ENCODE measurements at places on chromosomes 12 and 14.

DNA sequence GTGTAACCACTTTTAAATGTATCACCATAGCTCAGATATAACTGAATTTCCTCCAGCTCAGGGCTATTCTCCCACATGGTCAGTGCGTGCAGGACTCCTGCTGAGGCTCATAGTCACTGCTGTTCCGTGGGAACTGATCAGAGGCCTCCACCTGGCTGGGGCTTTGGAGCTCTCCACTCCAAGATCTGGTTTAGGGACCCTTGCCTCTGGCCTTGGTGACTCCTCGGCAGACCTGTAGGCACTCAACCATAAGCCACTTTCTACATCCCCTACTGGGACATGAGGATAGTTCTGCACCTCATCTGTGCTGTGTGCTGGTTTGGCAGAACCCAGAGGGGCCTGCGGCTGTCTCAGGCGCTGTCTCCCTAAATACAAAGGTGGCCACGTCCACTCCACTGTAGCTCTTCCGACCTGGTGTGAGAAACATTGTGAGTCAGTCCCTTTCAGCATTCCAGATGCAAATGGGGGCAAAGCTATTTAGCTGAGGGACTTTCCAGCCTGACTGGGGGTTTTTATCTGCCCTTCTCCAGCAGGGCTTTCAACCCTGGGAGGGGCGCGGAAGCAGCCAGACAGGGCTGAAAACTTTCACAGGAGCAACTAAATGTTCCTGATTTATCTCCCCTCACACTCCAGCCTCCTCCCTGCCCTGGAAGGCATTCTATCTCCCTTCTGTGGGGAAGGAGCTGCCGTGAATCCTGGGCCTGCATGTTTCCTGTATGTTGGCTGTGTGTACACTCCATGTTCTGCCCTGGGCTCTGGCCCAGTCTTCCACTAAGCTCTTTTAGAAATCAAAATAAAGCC, 218.3 kb upstream of the DAAM1 start:
- DNase-seq: no peak

DNA sequence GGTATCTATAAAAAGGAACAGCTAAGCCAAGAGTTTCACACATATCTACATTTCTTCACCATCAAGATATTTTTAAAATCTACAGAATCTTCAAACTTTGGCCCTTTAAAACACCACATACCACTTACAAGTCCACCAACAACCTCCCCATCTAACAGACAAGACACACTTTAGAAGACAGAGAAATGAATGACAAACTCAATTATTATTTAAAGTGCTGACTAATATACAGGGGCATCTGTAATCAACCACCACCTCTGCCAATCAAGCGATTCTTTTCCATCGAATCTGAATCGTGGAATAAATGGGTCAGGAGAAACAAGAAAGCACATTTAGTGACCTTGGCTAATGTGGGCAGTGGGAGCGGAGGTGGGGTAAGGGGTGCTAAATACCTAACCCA, 7.7 kb downstream of the SETD3 start:
- no peak for DNase-seq

GRCh38 chr14:56299306-56299984, 181.2 kb downstream of the PELI2 start:
- no peak for DNase-seq

GRCh38 chr14:55249423-55249822, 21.8 kb upstream of the FBXO34 start:
- DNase-seq: no peak

GRCh38 chr14:28651148-28651547, 115.4 kb upstream of the FOXG1 start:
- no peak for DNase-seq

DNA sequence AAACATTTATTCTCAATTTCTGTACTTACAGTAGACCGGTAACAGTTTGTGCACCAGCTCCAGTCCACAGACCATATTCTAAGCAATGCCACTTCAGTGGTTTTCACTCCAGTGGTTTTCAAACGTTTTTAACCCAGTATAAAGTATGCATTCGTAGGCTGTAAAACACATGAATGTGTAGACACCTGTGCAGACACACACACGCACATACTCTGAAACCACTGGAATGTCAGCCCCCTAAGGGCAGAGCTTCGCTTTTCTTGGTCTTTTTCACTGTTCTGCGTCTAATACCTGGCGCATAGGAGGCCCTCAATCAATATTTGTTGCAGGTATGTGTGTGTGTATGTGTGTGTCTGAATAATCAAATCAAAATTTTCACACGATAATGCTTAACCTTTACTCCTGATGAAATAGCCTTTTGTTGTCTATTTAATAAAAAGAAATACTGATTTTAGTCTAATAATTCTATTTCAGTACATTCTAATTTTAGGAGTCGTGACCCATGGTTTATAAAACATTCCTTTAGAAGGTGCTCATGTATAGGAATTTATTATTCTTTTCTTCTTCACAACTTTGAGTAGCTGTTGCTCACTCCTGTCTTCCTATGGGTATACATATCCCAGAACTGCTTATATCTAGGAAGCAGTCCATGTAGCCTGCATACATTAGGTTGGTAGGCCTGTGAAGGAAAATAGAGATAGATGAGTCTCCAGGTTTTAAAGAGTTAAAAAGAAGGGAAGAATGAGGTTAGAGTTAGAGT, 73.6 kb upstream of the REP15 start:
- no peak for DNase-seq

- DNase-seq: no peak
Measured at GRCh38 chr12:108078428-108078827, 50.7 kb upstream of the WSCD2 start.

GRCh38 chr12:125283521-125283920, 218.3 kb downstream of the AACS start:
- DNase-seq: no peak

DNA sequence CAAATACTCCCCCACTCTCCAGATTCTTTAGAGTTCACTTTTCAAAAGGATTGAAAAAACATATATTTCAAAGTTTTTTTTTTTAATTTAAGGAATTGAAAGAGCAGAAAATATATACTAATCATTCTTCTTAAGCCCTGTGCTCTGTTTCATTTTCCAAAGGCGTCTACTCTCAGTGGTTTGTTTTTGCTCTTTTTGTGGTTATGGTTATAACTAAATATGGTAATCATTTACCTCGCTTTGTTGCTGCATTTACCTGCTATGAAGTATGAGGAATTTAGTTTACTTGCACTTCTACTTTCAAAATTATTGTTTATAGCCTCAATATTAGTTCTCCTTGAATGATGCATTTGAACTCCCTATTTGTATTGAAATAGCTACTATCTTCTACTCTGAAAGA, 55.9 kb upstream of the LRRK2 start:
- no peak for DNase-seq

DNA sequence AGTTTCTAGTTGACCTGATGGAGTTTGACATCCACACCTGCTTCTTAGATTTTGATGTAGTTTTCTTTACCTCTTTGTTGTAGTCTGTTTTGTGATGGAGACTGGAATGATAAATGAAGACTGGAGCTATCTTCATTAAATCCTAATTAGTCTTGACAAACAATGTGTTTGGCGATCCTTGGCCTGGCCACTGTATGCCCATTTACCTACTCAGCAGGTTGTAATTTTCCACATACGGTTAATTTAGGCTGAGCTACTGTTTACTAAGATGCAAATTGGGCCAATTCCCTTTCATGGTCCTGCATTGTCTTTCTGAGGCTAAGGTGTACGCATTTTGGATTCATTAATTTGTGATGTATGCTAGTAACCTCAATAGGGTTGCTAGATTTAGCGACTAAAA, at the start of gene TAS2R7:
Gene TAS2R7 (minus strand): TSS at position 41 of the 400 bp plus-strand sequence. CDS start 57 bp downstream, outside the sequence.
- no peak for DNase-seq

DNA sequence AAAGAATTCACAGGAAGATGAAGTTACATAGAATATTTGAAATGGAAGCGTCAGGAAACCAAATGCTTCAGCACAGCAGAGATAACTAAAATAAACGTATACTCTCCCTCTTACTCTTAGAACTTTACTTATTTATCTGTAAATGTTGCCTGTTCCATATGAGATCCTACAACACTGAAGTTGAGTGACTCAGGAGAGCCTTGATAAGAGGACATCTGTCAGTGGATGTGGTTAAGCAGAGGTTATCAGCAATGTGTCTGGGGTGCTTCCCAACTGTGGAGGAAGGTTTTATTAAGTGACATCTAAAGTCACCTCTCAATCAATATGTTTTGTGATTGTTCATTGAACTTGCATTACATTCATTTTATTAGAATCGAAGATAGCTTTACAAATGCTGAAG, 81.9 kb downstream of the NEDD1 start:
- DNase-seq: no peak

DNA sequence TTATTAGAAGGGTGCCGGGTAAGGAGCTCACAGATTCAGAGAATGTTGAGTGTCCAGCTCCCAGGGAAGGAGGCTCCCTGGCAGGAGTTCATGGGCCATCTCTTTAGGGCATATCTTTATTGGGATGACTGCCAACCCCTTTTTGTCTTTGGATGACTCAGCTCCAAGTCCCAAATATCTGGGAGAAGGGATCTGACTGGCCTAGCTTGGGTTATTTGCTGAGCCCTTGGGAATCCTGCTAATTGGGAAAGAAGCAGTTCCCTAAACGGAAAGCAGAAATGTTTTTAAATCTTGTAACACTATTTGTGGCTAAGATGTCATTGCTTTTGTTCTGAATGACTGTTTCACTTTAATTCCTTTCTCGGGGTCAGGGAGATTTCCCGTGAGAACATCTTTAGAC, 12.6 kb downstream of the DDX55 start:
- DNase-seq: no peak

DNA sequence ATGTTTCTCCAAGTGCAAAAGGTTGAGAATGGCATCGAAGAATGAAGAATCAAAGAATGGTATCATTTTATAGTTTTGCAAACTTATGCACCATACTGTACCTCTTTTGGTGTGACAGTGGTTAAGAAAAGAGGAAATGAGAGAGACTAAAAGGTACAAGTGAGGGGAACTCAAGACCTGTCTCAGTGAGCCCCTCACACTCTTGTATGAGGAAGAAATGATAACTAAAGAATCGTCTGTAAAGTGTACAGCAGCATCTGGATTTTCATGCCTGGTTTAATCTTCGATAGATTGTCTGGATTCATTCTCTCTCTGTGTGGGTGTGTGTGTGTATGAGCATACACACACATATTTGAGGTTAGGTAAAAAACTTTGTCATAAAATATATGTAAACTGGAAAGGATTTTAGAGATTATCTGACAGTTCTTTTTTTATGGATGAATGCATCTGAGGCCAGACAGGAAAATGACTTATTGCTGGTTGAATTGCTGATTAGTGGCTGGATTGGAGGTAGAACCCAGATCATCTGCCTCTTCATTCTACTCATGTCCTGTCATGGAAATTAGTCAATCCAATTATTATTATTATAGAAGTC, 16.0 kb upstream of the SLC38A2 start:
- no peak for DNase-seq

DNA sequence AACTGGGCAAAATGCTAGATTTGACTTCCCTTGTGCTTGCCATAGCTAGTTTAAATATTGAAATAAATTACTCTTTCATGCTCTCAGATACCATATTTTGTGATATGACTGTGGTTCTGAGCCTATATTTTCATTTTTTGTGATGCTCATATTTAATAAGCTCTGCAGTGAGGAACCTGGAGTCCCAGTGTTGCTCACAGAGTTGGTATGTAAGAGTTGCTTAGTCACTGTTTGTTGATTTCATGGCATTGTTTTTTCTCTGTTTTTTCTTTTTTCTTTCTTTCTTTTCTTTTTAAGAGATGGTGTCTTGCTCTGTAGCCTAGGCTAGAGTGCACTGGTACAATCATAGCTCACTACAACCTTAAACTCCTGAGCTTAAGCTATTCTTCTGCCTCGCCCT, 750.5 kb upstream of the TMEM132C start:
- no peak for DNase-seq

DNA sequence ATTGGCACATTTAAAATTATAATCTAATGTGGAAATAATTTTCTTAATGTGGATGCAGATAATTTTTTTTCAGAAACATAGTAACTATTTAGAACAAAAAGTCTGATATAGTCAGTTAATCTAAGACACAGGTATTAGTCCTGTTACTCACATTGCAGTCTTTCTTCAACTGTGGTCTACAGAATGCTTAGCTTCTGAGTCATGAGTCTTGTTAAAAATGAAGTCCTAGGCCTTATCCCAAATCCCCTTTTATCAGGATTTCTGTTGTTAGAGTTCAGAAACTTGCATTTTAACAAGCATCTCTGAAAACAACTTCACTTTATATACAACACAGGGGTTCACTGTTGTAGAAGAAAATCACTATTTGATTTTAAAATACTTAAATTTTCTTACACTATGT, 112.2 kb downstream of the SLC16A7 start:
- DNase-seq: no peak

DNA sequence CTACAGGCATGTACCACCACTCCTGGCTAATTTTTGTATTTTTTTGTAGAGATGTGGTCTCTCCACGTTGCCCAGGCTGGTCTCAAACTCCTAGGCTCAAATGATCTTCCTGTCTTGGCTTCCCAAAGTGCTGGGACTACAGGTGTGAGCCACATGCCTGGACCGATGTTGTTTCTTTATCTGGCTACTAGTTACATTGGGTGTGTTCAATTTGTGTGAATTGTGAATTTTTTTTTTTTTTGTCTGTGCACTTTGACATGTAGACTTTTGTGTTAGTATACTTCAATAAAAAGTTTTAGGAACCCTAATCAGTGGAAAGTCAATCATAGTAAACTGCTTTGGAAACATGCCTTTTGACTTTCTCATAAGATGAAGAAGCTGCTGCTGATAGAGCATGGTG, 24.0 kb upstream of the SLC17A8 start:
- DNase-seq: no peak

- no peak for DNase-seq
Measured at GRCh38 chr12:111361073-111361716, 7.7 kb downstream of the PHETA1 start.

DNA sequence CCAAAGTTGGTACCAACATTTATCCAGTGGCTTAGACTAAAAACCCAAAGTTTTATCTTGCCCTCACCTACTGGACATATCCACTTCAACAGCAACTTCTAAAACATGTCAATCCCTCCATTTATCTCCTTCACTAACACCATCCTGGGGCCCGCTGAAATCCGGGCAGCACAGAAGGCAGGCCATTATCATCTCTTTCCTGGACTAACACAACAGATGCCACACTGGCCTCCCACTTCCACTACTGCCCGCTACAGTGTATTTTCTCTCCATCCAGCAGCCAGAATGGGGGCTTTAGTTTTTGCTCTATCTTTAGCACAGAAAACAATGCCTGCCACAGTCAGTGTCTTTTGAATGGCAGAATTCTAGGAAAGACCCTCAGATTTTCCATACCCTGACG, 15.6 kb downstream of the ZFHX2 start:
- DNase-seq: no peak

DNA sequence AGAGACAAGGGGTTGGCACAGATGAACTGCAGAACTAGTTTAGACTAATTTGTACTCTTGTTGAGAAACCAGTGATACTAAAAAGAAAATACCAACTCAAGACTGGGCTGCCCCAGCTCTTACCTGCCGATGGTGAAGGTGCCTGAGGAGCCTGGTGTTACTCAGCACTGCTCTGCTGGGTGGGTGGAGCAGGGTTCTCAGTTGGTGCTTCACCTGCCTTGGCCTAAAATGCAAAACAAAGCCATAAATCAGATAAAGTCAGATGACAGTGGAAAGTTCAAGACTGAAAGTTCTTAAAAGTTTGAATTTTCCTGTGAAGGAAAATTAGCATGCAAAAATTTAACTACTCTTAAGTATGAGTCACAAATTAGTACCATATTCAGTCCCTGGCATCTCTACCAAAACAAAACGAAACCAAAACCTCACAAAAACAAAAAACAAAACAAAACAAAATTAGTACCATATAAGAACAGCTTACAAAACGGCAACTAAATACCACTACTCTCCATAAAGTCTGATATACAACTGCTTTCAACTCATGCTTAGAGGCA, 21.9 kb downstream of the YBX3 start:
- no peak for DNase-seq
